ENCODE measurements at places on chromosomes 3 and 15.

DNA sequence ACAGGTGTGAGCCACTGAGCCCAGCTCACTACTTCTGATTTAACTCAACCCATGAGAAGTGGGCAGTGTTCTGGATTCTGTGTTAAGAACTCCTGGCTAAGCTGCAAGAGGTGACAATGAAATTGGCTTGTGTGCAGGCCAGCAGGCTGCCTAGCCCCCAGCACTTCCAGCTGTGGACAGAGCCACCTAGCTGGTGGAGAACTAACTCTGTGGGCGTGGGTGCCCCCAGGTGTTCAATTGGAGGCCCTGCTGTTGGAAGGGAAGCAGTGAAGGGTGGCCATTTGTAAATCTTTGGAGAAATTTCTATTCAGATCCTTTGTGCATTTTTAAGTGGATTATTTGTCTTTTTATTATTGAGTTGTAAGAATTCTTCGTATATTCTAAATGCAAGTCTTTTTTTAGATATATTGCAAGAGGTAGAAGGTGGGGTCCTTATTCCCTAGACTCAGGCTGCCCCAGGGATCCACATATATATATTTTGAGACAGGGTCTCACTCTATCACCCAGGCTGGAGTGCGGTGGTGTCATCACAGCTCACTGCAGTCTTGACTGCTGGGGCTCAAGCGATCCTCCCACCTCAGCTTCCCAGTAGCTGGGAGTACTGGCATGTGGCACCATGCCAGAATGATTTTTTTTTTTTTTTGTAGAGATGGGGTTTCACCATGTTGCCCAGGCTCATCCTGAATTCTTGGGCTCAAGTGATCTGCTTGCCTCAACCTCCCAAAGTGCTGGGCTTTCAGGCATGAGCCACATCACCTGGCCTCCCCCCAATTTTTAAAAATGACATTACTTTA is 7.2 kb upstream of the SCAMP5 start:
- no peak for DNase-seq

DNA sequence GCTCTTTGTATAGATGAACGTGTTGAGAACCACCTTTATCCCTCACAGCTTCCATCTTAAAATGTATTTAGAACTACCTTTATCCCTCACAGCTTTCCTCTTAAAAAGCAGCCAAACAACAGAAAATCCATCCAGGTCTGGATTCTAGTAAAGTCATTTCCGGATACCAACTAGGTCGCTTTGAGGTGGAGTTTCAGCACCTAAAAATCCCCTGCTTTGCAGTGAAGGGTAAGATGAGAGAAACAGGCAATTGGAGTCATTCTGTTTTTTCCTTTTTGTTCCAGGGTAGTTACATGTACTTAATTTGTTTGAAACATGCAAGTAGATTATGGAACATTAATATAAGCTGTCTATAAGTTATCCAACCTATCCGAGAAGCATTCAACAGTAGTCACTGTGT is 192.0 kb downstream of the UBE2E2 start:
- no peak for DNase-seq

DNA sequence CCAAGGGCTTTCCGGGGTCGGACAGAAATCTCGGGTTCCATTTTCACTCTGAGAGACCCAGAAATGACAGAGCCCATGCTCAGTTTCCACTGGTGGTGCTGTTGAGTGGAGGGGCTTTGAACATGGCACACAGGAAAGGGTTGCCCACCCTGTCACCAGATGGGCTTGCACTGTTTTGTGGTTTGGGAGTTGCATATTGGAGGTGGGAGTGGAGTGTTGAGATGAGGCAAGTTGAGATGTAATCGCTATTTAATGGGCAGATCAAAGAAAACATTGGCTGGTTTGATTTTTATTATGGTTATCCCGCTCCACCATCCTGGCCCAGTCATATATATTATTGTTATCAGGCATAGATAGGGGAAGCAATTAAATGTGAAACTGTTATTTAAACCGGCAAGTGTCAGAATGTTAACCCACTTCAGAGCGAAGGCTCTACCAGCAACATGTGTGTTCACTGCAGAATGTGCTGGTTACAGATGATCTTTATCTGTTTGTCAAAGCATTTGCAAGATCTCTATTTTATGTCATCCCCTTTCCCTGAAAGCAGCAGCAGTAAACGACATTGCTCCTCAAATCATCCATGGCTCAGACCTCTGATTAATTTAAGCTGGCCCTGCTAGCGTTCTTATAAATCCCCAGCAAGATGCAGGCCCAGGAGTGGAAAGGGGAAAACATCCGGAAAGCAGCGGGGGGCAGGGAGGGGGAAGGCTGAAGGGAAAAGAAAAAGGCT is 58.3 kb upstream of the TSEN2 start:
- no peak for DNase-seq

DNA sequence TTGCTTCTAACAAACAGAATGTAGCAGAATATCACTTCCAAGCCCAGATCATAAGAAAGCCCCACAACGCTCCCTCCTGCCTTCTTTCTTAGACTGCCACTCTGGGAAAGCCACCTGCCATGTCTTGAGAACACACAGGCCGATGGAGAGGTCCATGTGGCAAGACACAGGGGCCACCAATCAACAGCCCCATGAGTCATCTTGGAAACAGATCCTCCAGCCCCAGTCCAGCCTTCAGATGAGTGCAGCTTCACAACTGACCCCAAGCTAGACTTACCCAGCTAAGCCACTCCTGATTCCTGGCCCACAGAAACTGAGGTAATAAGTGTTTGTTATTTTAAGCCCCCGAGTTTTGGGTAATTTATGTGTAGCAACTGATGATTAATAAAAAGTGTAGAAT is 39.7 kb downstream of the PTH1R start:
- DNase-seq = no peak

DNA sequence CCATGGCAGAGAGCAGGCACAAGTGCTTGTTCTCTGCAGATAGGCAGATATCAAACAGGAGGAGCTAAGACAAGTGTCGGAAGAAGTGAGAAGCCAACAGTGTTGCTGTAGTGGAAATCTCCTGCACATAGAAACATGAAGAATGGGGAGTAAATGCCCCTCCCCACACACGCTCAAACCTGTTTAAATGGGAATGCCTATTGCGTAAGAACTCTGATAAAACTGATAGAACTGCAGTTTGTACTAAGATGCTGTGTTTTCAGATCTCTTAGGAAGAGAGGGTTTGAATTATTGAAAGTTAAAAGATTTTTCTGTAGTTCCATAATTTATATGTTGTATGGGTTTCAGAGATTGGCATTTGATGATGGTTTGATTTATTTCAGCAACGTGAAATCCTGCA is 19.6 kb downstream of the EIF2AK4 start:
- DNase-seq = no peak

DNA sequence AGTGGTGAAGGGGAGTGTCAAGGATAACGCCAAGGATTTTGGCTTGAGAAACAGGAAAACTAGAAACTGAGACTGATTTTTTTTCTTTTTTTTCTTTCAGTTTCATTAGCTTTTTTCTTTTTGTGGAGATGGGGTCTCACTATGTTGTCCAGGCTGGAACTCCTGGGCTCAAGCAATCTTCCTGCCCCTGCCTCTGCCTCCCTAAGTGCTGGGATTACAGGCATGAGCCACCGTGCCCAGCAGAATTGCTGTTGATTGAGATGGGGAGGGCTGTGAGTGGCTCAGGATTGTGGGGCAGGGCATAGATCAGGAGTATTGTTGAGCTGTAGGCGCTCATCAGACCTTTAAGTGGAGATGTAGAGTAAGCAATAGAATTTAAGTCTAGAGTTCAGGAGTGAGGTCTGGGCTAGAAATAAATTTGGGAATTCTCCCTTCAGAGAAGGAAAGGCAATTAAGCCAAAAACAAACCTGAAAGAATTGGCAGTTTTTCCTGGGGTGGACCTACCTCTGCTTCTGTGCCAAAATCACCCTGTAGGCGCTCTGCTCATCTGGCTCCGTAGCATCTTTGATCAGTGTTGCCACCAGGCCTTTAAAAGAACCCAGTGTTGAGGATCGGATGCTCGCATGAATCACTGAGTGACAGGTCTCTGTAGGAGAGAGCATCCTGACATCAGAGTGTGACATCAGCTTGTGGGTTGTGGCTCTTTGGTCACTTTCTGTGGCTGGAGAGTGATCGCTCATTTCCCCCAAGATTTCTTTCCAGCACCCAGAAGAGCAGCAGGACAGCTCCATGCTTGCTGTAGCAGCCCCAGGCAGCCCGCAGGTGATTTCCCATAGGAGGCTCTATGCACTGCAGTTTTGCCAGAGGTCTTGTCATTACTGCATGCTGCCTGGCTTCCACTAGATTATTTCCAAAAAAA is 15.8 kb downstream of the ABHD17C start:
- no peak for DNase-seq

DNA sequence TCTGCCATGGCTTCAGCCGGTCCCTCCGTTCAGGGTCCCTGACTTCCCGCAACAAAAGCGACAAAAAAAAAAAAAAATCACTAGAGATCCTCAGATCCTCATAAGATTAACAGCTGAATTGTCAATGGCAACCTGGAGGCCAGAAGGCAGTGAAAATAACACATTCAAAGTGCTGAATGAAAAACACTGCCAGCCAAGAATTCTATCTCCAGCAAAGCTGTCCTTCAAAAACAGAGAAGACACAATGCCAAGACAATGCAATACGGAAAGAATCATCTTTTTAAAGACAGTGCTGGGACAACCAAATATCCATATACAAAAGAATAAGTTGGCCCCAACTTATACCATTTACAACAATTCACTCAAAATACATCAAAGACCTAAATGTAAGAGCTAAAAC is 21.6 kb downstream of the MTHFS start:
- DNase-seq = no peak

DNA sequence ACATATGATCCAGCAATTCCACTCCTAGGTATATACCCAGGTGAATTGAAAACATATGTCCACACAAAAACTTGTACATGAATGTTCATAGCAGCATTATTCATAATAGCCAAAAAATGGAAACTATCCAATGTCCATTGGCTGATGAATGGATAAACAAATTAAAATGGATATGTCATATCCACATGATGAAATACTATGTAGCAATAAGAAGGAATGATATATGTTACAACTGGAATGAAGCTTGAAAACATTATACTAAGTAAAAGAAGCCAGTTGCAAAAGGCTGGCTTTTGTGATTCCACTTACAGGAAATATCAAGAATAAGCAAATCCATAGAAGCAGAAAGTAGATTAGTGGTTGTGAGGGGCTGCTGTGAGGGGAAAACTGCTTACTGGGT is 33.7 kb downstream of the BNC1 start:
- DNase-seq = no peak

- DNase-seq = no peak
Measured at GRCh38 chr3:190003068-190003467, 117.6 kb downstream of the P3H2 start.

DNA sequence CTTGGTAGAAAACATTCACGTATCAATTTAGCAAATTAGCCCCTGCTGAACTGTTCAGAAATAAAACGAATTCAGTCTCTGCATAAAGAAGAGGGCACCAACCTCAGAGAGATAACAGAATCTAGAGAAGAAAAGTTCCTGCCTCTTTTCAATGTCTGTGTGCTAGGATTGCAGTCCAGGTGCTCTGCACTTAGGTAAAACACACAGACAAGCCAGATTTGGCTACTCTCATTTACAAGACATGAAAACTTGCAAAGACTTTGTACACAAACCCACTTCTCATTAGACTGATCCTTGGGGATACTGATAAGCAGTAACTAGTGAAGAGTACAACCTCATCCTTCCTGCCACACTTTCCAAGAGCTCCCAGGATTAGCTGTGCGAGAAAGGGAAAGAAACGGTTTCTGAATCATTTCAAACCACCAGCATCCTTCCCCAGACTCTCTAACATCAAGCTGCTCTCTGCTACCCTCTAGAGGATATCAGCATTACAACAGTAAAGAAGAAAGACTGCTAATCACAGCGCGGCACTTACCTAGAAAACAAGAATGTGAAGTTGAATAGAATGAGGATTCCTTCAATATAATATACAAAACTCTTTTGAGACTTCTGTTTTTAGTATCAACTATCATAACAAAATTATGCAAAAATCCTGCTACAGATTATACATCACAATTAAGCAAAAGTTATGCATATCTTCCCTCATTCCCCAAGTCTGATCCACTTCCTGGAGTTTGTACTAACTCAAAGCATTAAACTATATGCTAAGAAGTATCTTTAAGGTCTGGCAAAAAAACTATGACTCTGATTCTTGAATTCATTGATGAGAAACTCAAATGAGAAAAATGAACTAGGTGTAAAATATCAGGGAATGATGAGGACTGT is 306.4 kb downstream of the MAGI1 start:
- peak; percentile 62 for DNase-seq

DNA sequence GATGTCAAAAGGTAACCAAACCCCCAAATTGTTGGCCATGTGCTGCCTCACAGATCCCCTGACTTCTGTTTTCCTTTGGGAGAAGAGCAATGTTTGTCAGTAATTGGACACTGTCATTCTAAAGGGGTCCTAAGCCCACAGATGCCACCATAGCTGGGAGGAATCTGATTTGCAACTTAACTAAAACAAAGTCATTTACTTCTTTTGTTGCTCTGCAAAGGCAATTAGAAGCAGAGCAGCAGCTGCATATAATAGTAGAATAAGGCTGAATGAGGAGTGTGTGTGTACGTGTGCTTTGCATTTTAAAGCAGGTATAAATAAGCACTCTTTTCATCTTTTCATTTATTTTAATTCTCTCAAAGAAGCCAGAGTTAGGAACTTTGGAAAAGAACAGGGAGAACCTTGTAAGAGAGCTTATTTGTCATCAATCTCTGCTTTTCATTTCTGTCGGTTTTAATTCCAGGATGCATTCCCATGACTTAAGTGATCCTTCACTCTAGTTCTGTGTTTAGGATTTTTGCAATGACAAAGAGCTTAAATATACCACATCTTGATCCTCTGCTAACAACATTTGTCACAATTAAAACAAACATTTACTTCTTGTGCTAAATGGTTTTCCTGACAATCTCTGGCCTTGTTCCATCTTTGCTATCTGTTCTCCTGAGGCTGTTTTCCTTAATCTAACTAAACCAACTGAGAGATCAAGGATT is 530.2 kb upstream of the CBLB start:
- DNase-seq = no peak

DNA sequence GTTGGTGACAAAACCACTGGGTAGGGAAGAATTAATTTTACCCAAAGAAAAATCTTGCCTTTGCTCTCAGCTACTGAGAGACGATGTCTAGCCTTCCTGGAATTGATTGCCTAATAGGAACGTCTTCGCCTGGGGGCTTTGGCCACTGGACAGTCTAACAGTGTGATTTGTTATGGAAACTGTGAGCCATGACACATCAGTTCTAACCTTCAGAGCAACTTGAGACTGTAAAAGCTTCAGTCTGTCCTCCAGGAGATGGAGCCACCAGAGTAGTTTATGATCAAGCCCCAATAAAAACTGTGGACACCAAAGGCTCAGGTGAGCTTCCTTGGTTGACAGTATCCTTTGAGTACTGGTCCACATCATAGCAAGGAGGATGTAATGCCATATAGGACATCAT is 235.8 kb upstream of the TMCO5A start:
- no peak for DNase-seq

- no peak for DNase-seq
Measured at GRCh38 chr15:35330048-35330695, 215.8 kb downstream of the DPH6 start.

GRCh38 chr3:138062626-138063025 is 52.7 kb downstream of the CLDN18 start:
- DNase-seq = no peak

DNA sequence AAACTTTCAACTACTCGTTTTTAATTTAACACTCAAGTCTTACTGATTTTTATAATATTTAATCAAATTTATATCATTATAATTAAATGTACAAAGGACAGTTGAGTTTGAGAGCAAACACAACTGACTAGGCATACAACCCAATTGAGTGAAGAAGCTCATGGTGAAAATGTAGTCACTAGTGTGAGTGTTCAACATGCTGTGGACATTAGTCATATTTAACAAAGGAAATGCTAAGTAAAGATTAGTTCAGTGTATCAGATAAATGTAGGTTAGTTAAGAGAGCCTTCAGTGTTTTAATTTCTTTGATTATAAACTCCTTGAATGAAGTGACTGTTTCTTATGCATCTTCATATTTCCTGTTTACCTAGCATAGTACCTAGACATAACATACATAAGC is 444.2 kb upstream of the GOLIM4 start:
- no peak for DNase-seq
